Neuronal stem cell (in vitro differentiated cells): ENCODE measurements at places on chromosomes 7 and 10.

DNA sequence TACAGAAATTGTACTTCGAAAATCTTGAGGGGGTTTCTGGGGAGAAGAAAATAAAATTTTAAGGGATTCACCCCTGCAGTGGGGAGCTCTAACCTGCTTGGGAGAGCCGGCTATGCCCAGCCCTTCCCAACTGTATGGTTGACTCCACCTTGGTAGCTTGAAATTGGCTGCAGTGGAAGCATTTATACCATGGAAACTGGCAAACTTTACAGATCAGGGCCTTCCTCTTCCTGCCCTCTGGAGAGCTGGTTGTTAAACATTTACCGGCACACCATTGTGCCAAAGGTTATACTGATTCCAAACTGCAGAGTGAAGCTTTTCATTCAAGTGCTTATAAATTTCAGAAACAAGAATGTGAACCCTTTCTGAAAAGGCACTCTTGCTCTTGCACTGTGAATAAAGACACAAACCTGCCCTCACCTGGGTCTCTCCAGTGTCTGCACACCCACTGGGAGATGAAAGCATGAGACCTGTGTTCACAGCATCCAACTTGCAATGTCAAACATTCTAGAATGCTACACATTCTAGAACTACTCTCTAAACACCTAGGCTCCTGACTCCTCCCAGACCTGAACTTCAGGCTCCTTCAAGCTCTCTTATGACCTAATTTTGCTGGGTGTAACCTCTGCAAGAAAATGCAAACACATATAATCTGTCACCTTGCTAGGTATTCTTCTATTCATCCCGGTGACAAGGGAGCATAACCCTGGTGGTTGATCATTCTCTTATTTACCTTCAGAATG lies 44.7 kb downstream of the ABLIM1 start:
- H3K4me3 ChIP-seq, result no peak overlapping the region
- H3K36me3 ChIP-seq, result no peaks in the 10 kb centered on the region
- no peak overlapping the region for H3K27ac ChIP-seq
- no peaks in the 10 kb centered on the region for H3K27me3 ChIP-seq
- no peak for DNase-seq

GRCh38 chr10:10596256-10596655 lies 421.4 kb upstream of the CELF2 start:
- no peak for DNase-seq
- H3K36me3 ChIP-seq, result no peaks in the 10 kb centered on the region
- no peak overlapping the region for H3K4me3 ChIP-seq
- no peak overlapping the region for H3K27ac ChIP-seq
- peaks cover 2% of the 10 kb centered on the region for H3K4me1 ChIP-seq

- no peak overlapping the region for H3K27ac ChIP-seq
- H3K27me3 ChIP-seq, result no peaks in the 10 kb centered on the region
- DNase-seq, result no peak
- H3K4me3 ChIP-seq, result no peak overlapping the region
Observed at GRCh38 chr10:96673318-96674099, 46.8 kb downstream of the PIK3AP1 start.

DNA sequence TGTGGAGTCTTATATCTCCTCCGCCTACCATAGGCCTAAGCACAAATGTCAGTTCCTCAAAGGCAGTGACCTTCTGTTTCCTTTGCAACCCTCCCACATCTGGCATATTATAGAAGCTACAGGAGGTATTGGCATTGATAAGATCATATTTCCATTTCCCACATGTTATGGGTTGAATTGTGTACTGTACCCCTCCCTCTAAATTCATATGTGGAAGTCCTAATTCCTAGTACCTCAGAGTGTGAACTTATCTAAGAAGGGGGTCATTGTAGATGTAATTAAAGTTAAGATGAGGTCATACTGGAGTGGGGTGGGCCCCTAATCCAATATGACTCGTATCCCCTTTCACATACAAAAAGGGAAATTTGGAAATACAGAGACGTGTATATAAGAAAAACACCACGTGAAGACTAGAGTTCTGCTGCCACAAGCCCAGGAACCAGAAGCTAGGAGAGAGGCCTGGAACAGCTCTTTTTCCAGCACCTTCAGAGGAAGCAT lies 6.1 kb upstream of the LAMB4 start:
- H3K4me3 ChIP-seq, result no peak overlapping the region
- no peak overlapping the region for H3K27ac ChIP-seq
- H3K36me3 ChIP-seq, result no peaks in the 10 kb centered on the region
- no peak for DNase-seq

DNA sequence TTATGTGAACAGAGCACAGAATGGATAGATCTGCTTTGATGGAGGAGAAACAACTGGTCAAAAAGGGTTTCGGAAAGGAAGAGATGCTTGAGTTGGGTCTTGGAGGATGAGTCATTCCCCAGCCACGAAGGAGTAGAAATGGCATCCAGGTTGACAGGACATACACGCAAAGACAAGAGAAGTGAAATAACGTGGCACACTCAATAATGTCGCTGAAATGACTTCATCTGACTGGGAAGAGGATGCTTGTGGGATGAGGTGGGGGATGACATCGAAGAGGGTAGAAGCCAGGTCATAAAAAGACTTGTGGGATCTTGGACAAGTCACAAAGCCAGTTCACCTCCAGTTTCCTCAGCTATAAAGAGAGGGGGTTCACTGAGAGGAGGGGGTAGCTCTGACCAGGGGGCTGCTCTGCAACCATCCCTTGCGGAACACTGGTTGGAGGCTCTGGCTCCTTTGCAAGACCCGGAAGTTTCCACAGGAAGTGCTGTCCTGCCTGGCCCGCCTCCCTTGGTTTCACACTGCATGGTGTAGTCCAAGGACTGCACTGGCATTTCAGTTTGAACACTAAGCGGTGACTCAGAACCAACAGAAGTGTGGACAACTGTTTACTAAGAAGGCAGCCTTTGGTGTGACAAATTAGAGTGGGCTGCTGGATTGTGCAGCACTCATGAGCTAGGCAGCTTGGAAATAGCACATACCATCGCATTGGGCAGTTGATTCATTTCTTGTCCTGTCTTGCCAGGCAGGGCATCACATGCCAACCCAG lies 189.9 kb upstream of the ADO start:
- no peak overlapping the region for H3K4me3 ChIP-seq
- no peak for DNase-seq
- H3K4me1 ChIP-seq, result peaks cover 1% of the 10 kb centered on the region
- H3K27ac ChIP-seq, result no peak overlapping the region
- H3K27me3 ChIP-seq, result no peaks in the 10 kb centered on the region

GRCh38 chr7:1386623-1387220 lies 72.5 kb downstream of the MICALL2 start:
- DNase-seq, result no peak
- H3K27me3 ChIP-seq, result peaks cover 47% of the 10 kb centered on the region
- H3K4me1 ChIP-seq, result no peaks in the 10 kb centered on the region
- no peak overlapping the region for H3K27ac ChIP-seq
- no peak overlapping the region for H3K4me3 ChIP-seq

DNA sequence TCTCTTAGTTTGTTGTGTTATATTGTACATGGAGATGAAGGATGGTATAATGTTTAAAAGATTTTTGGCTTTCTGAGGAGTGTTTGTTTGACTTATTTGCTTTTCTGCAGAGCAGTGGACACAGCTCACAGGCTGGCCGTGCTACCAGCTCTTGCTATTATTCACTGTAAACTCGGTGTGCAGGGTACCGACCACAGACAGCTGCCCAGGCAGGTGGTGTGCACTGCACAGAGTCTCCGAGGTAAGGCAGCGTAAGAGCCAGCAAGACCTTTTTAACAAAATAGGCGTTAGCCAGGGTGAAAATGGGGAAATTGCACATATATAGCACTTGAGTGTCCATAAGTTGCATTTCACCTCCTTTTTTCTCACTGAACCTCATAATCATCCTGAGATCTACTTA lies 438.0 kb downstream of the CNTNAP2 start:
- no peaks in the 10 kb centered on the region for H3K4me1 ChIP-seq
- DNase-seq, result no peak
- no peak overlapping the region for H3K27ac ChIP-seq
- no peaks in the 10 kb centered on the region for H3K36me3 ChIP-seq

GRCh38 chr7:92506363-92506762 lies 22.0 kb downstream of the PEX1 start:
- H3K4me1 ChIP-seq, result no peaks in the 10 kb centered on the region
- H3K27me3 ChIP-seq, result no peaks in the 10 kb centered on the region

DNA sequence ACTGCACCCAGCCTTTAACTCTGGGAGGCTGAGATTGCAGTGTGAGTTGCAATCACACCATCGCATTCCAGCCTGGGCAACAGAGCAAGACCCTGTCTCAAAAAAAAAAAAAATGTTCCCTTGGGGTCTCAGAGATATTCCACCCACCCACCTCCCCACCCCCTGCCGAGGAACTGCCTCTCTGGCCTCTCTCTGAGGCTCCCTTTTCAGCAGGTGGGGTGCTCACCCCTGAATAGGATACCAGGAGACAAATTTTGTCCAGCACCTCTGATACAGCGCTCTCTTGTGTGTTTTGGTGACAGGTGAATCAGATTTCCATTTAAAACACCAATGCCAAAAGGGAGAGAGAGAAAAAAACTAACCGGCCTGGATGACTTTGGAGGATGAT lies 92.6 kb upstream of the KIF5B start:
- H3K27me3 ChIP-seq, result no peaks in the 10 kb centered on the region
- no peaks in the 10 kb centered on the region for H3K36me3 ChIP-seq

DNA sequence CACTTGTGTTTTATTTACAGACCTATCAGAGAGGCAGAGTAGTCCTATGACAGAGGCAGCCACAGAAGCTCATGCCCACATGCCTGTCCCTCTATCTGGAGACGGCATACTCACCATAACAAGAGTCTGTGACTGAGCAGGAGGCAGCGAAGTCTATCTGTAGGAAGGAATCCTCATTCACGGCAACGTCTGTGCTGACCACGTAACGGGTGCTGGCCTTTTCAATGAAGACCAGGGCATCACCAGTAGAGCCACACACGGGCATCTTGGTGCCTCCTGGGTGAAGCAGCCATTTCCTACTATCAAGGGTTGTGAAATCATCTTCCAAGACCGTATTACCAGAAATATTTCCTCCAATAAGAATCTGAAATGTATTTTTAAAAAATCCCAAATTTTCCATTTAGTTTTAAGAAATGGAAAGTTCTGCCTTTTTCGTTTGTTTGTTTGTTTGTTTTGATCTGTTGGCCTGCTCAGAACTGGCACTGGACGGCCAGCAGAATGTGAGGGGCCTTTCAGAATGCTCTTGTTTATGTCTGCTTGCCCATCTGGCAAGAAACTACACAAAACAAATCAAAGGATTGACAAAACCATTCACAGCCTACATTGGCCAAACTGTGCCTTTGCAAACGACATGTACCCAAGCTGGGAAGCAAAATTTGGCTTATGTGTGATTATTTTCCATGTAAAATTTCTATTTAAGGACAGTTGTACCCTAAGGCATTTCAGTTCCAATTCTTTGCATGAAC lies 93.1 kb upstream of the SLC26A5 start:
- H3K36me3 ChIP-seq, result no peaks in the 10 kb centered on the region
- no peaks in the 10 kb centered on the region for H3K4me1 ChIP-seq
- H3K4me3 ChIP-seq, result no peak overlapping the region
- no peak for DNase-seq
- no peak overlapping the region for H3K27ac ChIP-seq
- no peaks in the 10 kb centered on the region for H3K27me3 ChIP-seq

GRCh38 chr10:101380353-101381017 lies 26.5 kb downstream of the BTRC start:
- H3K27me3 ChIP-seq, result no peaks in the 10 kb centered on the region
- H3K4me3 ChIP-seq, result no peak overlapping the region
- peaks cover 3% of the 10 kb centered on the region for H3K36me3 ChIP-seq
- no peak overlapping the region for H3K27ac ChIP-seq
